ENCODE measurements at places on chromosomes 6 and 20. TPM values are rescaled to one million over a fixed set of nuclear protein-coding genes. Genes with fewer than 3 reads are reported as not detected.

DNA sequence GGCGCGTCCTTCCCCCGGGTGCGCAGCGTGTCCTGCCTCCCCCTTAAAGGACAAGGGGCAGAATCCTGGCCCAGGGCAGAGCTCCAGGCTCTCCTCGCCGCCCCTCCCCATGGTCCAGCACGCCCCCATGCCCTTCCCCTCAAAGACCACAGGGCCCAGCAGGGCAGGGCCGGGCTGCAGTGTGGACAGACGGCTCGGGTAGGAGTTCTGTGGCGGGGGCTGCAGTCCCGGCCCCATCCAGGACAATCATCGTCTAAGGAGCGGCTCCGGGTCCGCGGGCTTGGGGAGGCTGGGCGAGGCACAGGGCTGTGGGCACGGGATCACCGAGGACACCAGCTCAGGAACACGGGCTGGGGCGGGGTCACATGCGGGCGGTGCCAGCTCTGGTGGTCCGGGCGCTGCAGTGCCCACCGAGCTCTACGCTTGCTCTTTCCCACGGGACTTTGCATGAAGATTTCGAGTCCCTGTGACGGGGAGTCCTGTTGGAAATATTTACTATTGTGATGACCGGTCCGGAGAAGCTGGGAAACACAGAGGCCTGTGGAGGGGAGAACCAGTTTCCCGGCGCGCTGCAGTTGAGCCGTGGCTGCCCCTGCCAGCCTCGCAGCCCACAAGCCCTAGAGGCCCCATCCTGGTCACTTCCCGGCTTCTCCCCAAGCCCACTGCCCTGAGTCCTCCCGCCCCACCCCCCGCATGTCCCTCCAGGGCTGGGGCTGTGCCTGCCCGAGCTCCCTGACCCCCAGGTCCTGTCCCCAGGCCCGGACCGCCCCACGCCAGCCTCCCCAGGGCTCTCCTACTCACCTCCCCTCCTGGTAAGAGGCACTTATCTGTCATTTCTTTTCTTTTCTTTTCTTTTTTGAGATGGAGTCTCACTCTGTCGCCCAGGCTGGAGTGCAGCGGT, 20.6 kb downstream of the SLC17A9 start:
- no peak for DNase-seq

The PLCB1 gene
- polyA plus RNA-seq: 3.7 TPM

DNA sequence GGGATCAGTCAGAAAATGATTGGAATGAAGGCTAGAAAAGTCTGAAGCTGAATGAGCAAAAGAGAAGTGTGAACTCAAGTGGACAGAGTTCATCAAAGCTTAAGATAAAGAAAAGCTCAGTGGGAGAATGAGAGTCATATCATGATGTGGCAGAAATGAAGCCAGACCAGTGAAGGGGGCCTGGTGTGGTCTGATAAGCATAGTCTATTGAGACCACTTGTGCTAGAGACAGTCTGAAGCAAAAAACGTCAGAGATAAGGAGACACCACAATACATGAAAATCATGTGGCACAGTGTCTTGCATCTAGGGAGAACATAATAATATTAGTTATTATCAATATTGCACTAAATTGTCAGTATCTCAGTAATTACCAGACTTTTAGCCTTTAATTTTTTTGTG, 601.5 kb downstream of the UTRN start:
- DNase-seq: no peak

The WFDC2 gene
- 1.3 TPM for polyA plus RNA-seq

The OLIG3 gene
- not detected for polyA plus RNA-seq

- no peak for DNase-seq
Observed at GRCh38 chr20:40335901-40336351, 353.1 kb downstream of the MAFB start.

DNA sequence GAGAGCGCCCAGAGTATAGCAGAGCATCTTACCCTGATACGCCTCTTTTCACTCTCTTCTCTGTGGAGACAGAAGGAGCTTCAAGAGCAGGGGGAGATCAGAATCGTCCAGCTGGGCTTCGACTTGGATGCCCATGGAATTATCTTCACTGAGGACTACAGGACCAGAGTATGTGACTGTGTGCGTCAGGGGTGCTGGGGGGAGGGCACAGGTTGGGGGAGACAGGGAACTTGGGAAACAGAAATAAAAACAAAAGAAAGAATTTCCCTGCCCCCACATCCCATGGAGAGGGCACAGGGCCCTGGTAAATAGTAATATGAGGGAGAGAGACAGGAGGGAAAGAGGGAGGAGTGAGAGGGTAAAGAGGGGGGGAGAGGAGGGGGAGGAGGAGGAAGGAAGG, 3.0 kb upstream of the C4A start:
- no peak for DNase-seq

DNA sequence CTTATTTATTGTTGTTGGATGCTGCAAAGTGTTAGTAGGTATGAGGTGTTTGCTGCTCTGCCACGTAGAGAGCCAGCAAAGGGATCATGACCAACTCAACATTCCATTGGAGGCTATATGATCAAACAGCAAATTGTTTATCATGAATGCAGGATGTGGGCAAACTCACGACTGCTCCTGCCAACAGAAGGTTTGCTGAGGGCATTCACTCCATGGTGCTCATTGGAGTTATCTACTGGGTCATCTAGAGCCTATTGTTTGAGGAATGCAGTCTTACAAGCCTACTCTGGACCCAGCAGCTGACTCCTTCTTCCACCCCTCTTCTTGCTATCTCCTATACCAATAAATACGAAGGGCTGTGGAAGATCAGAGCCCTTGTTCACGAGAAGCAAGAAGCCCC, 12.1 kb downstream of the MICB start:
- DNase-seq: no peak

The CCR6 gene
- 0.02 TPM for polyA plus RNA-seq

Data from liver (tissue), 10 donors.